Brain (organoid and tissue), 16 donors: ENCODE measurements at places on chromosomes 5 and 9. TPM values are rescaled to one million over a fixed set of nuclear protein-coding genes. Genes with fewer than 3 reads are reported as not detected.
A peak's percentile ranks its signal among the peaks of the same experiment; 100 is the strongest.

Gene TMEM174
- polyA plus RNA-seq = not detected

Gene FOCAD
- 35.3 TPM for polyA plus RNA-seq

GRCh38 chr5:32680183-32680582, 30.9 kb upstream of the NPR3 start:
- DNase-seq = no peak

DNA sequence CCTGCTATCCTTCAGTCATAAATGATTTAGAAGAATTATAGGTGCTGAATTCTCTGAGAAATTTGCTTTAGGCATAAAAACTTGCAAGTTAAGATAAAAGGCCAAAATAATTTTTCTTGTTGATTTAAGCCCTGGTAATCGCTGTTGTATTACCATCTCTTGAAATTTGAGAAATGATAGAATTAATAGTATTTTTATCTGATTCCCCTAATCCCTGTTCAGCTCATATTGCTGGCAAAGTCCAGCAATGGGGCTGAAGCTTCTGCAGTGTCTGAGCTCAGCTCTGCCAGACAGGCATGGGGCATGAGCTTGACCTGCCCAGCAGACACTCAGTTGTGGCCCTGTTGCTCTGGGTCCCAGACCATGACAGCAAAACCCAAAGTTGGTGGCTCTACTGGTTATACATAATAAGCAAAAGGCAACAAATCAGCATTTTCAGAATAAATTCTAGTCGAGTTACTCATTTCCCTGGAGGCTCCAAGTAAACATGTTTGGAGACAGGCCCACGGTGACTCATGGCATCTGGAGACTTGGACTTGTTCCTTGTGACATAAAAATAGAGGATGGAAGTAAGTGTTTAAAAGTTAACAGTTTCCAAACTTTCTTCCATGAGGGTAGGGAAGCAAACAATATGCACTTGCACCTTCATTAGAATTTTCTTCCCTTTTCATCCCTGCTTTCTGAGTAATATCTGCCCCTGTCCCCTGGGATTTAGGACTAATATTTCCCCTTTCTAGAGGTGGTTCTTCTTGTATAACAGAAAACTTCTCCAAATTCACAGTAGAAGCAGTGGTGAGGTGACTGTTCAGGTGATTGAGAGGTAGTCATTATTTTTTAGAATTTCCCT, 60.2 kb upstream of the SLC2A8 start:
- no peak for DNase-seq

DNA sequence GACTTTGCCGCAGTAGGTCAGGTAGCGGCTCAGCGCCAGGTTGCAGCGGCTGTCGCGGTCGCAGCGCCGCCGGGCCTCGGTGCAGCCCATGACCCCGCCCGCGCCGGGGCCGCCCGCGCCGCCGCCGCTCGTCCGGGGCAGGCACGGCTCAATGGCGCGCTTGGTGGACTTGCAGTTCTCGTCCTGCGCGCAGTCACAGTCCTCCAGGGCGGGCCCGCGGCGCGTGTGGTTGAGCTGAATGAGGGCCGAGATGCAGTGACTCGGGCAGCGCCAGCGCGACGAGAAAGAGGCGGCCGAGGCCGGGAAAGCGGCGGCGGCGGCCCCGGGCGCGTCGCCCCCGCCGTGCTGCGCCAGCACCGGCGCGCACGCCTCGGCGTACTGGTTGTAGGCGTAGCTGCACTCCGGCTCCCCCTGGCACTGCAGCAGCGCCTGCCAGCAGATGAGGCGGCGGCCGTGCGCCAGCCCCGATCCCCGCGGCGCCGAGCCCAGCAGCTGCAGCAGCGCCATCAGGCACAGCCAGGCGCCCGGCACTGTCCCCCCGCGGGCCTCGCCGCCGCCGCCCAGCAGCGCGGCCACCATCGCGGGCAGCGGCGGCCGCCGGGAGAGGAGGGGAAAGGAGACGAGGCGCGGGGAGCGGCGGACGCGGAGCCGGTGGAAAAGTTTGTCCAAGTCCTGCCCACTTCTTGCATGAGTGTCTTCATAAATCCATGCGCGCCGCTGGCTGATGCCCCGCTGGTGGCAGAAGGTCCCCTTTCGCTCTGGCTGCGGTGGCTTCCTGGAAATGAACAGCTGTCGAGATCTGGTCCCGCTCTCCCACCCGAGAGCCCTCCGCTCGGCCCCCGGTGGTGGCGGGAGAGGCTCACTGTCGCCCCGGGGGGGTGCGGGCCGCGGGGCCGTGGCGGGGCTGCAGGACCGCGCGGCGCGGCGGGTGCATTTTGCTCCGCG, 833 bp downstream of the GAS1 start:
- peak; percentile 88 for DNase-seq

- no peak for DNase-seq
Observed at GRCh38 chr5:160274483-160274931, 37.9 kb downstream of the CCNJL start.

- no peak for DNase-seq
Observed at GRCh38 chr9:85016384-85017006, 347.0 kb downstream of the NTRK2 start.

- DNase-seq = no peak
Observed at GRCh38 chr5:119120893-119121292, 50.0 kb downstream of the DMXL1 start.

DNA sequence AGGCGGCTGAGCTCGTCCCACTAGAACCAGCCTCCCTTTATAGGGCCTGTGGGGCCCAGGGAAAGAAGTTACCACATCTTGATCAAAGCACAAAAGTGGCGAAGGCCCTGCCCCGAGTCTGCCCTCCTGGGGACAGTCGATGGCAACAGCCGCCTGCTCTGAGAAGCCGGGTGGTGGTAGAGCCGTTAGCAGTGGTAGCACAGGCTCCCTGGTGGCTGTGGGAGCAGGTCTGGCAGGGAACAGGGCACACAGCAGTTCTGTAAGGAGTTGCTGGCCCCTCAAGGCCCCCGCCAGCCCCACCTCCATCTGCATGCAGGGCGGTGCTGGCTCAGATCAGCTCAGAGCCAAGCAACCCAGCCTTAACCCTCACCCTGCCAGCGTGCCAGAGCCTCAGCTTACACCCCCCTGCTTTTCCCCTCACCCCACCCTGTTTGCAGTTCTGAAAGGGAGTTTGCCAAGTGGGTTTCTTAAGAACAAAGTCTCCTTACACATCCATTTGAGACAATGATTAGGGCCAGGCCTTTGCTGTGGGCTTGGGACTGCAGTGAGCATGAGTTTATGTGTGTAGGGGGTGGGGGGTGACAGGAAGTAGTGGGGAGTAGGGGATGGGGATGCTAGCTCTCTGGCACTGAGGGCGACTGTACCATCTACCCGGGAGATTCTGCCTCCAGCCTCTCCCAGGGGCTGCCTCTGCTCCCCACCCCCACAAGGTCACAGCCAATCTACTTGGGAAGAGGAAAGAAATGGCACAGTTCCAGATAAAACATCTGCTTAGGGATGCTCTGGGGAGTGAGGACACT, 11.8 kb downstream of the ACSL6 start:
- DNase-seq = peak; percentile 75

DNA sequence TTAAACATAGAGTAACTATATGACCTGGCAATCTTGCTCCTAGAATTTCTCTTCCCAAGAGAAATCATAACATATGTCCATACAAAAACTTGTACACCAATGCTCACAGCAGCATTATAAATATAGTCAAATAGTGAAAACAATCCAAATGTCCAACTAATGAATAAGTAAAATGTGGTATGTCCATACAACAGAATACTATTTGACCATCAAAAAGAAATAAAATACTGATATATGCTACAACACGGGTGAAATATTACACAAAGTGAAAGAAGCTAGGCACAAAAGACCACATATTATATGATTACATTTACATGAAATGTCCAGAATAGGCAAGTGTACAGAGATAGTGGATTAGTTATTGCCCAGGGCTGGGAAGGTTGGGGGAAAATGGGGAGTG, 41.4 kb downstream of the PSMB7 start:
- no peak for DNase-seq
